SJSA1 (cell line): ENCODE measurements at places on chromosomes 2 and 18.

DNA sequence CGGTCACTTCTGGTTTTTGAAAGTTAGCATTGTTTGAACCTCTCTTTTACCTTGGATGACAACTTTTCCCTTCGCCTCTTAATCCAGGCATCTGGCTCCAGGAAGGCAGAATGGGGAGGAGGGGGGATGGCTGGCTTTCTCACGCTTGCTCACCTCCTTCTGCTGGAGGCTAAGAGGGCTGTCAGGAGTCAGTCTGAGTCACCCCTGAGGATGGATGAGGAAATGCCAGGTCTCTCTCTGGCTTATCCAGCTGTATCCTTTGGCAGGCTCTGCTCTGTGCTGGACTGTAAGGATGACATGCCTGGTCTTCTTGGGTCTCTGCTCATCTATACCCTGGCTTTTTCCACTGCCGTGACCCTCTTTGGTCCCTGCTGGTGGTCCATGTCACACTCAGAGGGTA is 142.9 kb upstream of the GYPC start:
- no peak for DNase-seq

DNA sequence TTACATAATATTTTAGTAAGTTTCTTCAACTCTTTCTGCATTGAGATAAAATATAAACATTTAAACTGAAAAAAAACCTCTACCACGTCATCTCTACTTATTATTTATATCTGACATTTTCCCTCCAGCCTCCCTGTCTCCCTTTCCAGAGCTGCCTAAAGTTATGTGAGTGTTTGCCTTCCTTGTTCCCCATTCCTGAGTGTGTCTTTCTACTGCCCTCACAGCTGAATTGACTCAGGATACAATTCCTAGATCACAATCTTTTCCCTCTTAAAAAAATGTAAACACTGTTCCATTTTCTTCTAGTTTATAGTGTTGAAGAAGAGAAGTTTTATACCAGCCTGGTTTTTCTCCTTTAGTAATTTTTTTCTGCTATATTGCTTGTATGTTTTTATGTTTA is 5.3 kb downstream of the TRPM8 start:
- DNase-seq = no peak

DNA sequence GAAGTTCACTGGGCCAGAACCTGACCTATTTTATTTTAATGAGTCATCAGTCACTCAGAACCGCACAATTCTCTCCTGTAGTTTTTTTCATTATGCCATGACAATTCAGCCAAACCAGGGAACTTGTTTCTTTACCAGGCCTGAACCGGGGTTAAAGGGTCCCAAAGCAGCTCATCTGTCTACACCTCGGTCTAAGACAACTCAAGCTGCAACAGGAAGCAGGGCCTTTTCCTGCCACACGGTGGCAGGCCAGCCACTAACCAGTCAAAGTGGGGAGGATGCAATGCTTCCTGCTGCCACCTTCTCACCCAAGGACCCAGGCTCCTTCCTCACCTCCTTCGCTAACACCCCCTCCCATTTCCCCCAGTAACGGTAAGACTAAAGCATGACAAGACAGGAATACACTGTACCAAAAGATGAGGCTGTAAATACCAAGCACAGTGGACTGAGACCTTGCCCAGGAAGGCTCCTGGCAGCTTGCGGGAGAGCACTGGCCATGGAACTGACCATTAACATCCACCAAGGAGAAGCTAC is 56.7 kb upstream of the ACKR3 start:
- peak; percentile 59 for DNase-seq

- no peak for DNase-seq
These were observed 48.2 kb downstream of the LIPG start for GRCh38 chr18:49610022-49610445.

DNA sequence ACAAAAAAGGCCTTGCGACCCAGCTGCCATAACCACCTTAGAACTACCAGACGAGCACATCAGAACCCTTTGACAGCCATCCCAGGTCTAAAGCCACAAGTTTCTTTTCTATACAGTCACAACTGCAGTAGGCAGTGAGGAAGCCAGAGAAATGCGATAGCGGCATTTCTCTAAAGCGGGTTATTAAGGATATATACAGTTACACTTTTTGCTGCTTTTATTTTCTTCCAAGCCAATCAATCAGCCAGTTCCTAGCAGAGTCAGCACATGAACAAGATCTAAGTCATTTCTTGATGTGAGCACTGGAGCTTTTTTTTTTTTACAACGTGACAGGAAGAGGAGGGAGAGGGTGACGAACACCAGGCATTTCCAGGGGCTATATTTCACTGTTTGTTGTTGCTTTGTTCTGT is 48.8 kb downstream of the FEZ2 start:
- no peak for DNase-seq

DNA sequence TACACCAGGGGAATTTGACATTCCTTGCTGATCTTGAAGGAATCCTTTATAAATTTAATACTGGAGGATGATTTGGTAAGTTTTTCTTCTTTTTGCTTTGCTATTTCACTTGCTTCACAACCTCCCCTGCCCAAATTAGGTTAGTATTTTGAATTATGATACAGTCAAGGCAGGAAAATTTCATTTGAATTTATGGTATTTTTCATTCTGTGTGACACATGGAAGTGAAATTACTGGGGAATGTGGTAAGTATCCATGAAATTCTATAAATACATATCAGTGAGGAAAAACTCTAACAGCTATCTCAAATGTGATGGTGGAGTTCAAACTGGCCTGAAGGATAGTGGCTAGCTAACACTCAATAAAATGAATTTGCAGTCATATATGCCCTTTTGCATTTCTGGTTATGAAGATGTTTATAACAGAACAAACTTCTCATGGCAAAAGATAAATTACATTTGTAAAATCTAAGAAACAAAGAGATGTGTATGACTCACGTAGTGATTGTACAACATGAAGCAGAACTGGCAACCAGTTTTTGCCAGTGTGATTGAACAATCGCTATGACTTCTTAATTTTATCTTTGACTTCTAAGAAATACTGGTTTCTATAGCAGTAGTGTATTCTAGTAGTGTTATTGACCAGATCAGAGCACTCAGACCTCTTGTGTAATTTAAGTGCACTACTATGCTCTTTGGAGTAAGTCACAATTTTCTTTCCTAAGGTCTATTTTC is 152.6 kb downstream of the IKZF2 start:
- DNase-seq = no peak

- DNase-seq = no peak
These were observed 786 bp downstream of the TET3 start for GRCh38 chr2:73985308-73986084.

DNA sequence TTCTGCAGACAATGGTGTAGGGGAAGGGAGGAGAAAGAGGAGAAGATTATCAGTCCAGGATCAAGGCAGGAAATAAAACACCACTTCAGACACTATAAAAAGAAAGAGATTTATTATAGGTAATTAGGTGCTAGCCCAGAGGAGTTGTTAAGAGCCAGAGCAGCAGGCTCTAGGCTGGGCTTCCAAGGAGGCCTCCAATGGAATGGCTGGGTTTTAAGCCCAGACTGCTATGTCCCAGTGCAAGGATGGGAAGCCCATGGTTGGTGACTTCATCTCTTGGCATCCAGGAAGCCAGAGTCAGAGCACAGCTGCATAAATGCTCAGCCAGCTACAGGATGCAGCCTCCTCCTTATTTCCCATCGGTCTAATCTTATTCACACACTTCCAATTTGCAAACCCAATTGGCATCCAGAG is 95.6 kb downstream of the LAMA3 start:
- DNase-seq = no peak

- DNase-seq = no peak
These were observed 90.3 kb downstream of the COX7A2L start for GRCh38 chr2:42270757-42271156.

- peak; percentile 93 for DNase-seq
These were observed 44.9 kb downstream of the DYSF start for GRCh38 chr2:71498261-71498701.

DNA sequence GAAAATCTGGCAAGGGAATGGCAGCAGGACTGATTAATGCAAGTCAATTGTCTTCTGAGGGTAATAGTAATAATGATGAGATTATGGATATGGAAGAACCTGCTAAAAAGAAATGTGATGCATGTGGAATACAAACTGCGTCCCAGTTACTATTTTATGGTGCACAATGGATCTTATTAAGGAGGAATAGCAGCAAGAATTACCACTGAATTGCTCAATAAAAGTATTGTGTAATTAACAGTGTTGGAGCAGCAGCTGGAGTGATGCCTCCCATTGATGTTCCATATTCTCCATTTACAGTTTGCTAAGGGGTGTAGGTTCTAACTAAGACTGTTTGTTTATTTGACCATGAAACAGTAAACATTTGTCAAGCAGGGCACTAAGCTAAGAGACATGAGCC is 167.9 kb downstream of the HRH4 start:
- no peak for DNase-seq
